ENCODE measurements at places on chromosomes 6 and 20. TPM values are rescaled to one million over a fixed set of nuclear protein-coding genes. Genes with fewer than 3 reads are reported as not detected.

DNA sequence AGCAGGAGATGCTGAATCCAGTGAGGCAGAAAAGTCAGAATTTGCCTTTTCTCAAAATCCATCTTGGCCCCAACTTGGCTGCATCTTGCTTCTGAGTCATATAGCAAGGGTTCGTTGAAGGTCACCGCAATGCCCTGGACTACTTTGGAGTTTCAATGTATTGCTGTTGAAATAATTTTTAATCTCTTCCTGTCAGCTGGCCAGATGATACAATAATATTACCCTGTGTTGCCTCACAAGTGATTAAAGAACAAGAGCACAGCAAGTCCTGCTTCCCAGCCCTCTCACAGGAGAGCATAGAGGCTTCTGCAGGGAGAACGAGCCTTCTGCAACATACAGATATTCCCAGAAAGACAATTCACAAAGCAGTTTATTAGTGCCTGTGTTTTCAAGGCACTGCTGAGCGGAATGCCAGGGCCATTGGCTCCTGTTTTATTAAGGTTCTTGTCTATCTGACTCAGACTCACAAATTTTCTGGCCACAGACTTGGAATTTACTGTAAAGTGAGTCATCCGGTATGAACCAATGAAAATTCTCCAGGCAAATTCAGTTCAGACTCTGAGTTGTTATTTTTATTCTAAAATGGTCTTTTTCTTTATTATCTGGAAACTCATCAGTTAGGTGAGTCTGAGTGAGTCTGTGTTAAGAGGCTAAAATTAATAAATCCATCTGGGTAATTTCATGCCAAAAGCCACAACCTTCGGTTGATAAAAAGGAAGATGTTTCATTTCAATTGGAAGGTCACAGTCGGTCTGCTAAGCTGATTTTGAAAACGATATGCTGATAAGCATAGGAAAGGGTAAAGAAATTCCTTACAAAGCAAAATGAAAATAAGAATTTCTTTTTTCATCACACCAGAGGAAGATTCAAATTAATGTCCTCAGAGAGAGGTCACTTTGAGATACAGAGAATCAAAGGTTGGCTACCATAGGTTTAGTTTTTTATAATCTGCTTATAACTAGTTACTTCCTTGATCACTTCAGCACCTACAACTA, 289.4 kb upstream of the STXBP5 start:
- no peak overlapping the region for H3K4me3 ChIP-seq
- H3K27ac ChIP-seq = peak overlapping the region; percentile 72
- DNase-seq = no peak

GRCh38 chr6:29528300-29528931, 31.1 kb downstream of the UBD start:
- no peak for DNase-seq
- no peaks in the 10 kb centered on the region for H3K27me3 ChIP-seq
- H3K4me3 ChIP-seq = no peak overlapping the region

GRCh38 chr20:49203746-49204145, 15.5 kb upstream of the DDX27 start:
- DNase-seq = no peak
- no peak overlapping the region for H3K4me3 ChIP-seq
- no peaks in the 10 kb centered on the region for H3K36me3 ChIP-seq
- H3K27ac ChIP-seq = no peak overlapping the region
- H3K4me1 ChIP-seq = no peaks in the 10 kb centered on the region

ATP9A gene
- 2.3 TPM for total RNA-seq

DNA sequence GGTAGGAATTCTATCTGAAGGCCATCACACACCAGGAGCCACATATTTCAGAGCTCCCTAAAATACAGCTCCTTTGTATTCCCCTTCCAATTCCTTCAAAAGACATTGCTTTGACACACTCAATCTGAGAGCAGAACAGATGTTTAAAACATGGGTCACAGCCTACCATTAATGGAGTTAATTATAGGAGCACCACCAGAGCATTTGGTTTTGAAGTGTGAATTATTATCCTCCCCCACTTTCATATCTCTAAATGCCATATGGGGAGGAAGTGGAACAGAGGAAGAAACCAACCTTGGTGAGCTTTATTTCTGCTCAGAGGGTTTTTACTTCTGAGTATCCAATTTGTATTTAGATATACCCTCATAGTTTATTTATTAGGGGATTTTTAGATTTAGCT, 50.7 kb upstream of the TNFRSF21 start:
- H3K4me1 ChIP-seq = no peaks in the 10 kb centered on the region
- no peak for DNase-seq
- no peak overlapping the region for H3K27ac ChIP-seq

DNA sequence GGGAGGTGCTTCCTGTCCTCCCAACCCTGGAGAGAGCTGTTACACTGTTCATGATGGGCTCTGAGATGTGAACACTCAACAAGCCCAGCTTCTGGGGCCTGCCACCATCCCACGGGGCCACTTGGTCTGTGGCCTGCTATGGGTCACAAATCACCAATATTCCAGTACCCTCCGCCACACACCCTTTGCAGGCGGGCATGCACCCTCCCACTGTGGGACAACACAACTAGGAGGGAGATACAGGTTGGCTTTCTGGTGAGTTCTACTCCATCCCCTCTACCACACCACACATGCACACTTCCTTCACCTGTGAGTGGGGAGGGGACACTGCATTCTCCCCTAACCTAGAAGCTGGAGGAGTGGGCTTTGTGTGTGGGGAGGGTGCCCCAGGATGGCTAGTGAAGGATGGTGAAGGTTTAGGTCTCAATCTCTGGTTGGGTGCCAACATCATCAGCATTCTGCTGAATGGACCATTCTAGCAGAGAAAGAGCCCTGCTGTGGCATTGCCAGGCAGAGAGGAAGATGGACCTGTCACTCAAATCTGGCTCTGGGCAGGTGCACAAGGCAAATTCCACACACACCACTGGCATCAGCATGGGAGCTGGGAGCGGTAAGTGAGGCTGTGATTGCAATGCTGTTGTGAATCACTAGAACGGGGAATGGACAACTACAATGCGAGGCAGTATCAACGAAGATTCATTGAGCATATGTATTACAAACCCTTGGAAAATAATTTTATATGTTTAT, 175.1 kb downstream of the THBS2 start:
- no peaks in the 10 kb centered on the region for H3K4me1 ChIP-seq
- DNase-seq = no peak
- no peak overlapping the region for H3K4me3 ChIP-seq
- H3K27me3 ChIP-seq = no peaks in the 10 kb centered on the region
- no peaks in the 10 kb centered on the region for H3K36me3 ChIP-seq

Measured in CD8-positive, alpha-beta memory T cell (primary cell).